NCI-H2029 (cell line): ENCODE measurements at places on chromosomes 2 and 18.

- DNase-seq, result no peak
These were observed 107.2 kb upstream of the UGP2 start for GRCh38 chr2:63734510-63734909.

DNA sequence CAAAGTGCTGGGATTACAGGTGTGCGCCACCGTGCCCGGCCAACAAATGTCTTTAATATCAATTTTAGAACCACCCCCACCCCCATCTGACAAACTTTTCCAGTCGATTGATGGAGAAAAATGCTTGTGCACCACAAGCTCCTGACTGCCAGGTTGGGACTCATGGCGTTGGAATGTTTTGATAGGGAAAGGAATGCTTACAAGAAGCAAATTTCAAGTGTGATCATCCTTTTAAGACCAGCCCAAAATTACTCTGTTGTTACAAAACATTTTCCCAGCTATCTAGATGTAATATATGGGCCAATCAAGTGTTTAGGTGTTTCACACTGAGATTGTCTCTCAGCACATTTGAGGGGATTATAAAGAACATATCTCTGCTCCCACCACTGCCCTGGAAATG lies 45.2 kb downstream of the UBXN4 start:
- no peak for DNase-seq

GRCh38 chr2:65754219-65754618 lies 321.8 kb upstream of the SPRED2 start:
- no peak for DNase-seq

DNA sequence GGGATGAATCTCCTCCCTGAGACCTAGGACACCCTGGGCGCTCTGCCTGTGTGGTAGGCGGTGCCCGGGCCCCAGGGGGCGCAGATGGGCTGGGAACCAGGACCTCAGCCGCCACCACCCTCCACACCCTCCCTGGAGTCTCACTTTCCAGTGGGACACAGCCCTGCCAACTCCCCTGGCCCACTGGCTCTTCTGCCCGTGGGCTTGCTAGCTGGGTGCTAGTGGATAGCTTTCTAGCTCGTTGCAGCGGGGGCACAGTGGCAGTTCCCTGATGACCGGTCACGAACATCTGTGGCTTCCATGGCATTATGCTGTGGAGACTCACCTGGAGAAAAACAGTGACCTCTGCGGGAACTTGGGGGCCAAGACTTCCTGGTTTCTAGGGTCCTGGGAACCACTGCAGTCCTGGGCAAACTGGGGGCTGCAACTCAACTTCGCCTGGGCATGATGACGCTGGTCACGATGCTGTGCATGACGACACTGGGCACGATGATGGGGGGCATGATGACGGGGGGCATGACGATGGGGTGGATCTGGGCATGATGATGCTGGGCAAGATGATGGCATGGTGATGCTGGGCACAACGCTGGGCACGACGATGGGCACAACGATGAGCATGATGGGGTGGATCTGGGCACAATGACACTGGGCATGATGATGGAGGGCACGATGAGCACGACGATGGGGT lies 31.0 kb upstream of the ALLC start:
- no peak for DNase-seq

- no peak for DNase-seq
These were observed 691 bp downstream of the BIRC6 start for GRCh38 chr2:32357318-32358110.

DNA sequence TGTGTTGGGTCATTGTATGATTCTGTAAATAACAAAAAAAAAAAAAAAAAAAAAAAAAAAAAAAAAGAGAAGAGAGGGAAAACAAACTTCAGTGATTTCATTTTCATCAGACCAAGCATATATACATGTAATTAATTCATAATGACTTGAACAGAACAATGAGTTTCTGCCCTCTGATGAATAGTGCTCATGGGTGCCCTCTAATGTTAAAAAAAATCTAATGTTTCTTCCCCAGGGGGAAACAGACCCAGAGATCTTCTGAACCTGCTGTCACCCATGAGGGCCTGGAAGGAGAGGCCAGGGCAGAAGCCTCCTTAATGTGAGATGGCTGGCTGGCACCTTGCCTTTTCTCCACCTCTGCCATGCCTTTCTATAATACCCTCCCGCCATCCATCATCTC lies 289.2 kb downstream of the ZNF521 start:
- DNase-seq, result no peak
